ENCODE measurements at places on chromosomes 5 and 9. TPM values are rescaled to one million over a fixed set of nuclear protein-coding genes. Genes with fewer than 3 reads are reported as not detected.

GRCh38 chr5:3509290-3509689 lies 86.3 kb upstream of the IRX1 start:
- DNase-seq: no peak

DNA sequence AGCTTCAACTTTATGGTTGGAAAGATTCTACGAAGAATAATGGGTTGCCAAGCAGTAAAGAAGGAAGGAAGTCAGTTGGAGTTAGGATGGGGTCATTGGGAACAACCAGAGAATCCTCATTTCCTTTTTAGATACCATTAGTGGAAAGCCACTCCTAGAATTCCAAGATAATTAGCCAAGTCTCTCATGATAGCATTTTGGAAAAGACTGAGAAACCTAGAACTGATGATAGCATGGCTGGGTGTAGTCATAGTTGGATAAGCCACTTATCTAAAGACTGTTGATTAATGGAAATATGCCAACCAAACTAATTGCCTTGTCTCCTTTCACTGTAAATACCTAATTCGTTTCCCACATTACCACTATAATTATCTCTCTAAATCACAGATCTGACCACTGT lies 377.0 kb downstream of the GLIS3 start:
- no peak for DNase-seq

DNA sequence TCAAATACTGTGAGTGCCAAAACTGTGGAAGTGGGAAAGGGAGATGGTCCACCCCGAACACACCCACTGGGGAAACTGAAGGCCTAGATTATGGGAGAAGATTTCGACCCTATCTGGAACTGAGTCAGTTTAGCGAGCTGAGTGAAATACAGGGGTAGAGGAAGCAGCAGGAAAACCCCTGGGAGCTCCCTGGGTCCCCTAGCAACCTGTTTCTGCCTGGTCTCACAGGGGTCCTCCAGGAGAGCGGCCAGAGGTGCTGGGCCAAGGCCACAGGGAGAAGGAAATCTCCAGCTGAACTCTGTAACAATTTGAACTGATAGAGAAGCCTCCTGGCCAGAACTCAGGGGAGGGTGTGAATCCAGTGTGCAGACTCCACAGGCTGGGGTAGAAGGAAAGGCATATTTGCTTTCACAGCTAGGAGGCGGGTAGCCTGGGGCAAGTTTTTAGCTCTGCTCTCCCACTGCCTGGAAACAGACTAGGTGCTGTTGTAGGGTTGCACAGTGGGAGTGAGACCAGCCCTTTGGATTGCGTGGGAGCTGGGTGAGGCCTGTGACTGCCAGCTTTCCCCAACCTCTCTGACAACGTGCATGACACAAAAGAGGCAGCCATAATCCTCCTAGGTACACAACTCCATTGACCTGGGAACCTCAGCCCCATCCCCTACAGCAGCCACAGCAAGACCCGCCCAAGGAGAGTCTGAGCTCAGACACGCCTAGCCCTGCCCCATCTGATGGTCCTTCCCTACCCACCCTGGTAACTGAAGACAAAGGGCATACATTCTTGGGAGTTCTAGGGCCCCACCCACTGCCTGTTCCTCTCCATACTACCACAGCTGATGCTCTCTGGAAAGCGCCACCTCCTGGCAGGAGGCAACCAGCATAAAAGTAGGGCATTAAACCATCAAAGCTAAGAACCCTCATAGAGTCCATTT lies 78.8 kb upstream of the GPBP1 start:
- DNase-seq: no peak

- DNase-seq: no peak
Measured at GRCh38 chr9:113480612-113481011, 17.1 kb downstream of the RGS3 start.

DNA sequence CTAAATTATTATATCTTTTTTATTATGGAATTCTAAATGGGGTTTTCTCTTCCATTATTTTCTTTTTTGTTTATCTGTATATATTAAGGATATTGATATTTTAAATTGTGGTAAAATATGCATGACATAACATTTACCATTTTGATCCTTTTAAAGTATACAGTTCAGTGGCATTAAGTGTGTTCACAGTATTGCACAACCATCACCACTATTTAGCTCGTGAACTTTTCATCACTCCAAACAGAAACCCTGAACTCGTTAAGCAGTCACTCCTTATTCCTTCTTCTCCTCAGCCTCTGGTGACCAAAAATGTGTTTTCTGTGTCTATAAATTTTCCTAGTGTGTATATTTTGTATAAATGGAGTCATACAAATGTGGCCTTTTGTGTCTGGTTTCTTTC lies 188.2 kb downstream of the CCDC171 start:
- DNase-seq: no peak

- DNase-seq: no peak
Measured at GRCh38 chr9:34169125-34169524, 9.7 kb upstream of the UBAP1 start.

- DNase-seq: no peak
Measured at GRCh38 chr5:142939884-142940283, 169.7 kb downstream of the ARHGAP26 start.

DNA sequence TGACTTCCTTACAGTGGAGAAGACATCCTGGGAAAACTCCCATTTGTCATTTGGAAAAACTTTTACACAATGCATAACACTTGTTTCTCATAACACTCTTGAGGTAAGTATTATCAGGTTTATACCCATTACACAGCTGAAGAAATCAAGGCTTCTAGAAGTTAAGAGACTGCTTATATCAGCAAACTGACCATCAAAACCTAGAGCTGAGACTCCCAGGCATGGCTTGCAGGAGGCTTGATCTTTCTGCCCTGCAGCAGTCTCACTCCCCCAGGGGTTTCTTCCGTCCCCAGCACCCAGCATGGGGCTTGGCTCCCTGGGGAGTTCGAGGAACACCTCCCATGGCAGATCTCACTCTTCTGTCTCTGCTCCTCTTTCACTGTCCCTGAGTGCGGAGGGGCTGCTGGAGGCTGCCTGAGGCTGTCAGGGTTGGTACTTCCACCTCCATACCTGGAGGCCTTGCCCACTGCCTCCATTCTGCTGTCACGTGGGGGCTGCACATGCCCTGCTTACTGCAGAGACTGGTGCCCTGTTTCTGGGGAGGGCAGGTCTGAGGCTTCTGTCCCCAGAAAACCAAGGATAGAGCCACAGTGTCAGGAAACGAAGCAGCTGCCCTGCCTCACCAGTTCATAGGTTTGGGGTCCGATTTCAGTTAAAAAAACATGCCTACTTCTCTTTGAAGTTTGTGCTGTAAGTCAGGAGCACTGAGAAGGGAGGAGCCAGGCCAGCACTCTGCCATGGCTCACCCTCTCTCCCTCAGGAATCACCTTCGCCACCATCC lies 202.5 kb downstream of the PAX5 start:
- DNase-seq: no peak

- no peak for DNase-seq
Measured at GRCh38 chr5:17123010-17123409, 94.4 kb upstream of the BASP1 start.

ZNG1A gene
- 5.1 TPM for total RNA-seq

PFN3 gene
- not detected for total RNA-seq

PCDHGB3 gene
- not detected for total RNA-seq

MTMR12 gene
- total RNA-seq: 26.8 TPM

Measured in Caki2 (cell line).